T-helper 17 cell (primary cell): ENCODE measurements at places on chromosomes 5 and 9.

DNA sequence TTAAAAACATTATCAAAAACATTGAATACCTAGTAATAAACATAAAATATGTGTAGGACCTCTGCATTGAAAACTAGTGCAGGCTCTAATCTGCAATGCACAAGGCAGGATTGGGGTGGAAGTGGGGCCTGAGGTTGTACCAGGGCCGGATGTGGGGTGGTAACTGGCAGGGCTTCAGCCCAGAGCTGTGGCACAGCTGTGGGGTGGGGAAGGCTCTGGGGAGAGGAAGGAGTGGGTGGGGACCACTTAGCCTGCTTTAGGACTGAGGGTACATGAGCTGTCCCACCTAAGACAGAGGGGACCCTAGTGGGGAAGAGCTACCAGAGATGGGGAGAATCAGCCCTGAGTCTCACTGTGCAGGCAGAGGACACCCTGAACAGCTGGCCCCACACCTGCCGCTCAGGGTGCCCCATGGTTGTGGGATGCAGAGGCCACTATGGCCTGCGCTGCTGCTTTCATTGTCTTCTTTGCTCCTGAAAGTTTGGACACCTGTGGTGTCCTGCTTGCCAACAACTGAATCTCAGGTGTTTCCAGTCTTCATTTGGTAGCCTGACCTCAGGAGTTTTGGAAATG is 311.4 kb downstream of the TLE4 start:
- DNase-seq, result no peak

- DNase-seq, result no peak
Observed at GRCh38 chr9:37840560-37841194, 40.1 kb downstream of the DCAF10 start.

- DNase-seq, result no peak
Observed at GRCh38 chr9:121527371-121527770, 27.7 kb upstream of the GGTA1 start.

DNA sequence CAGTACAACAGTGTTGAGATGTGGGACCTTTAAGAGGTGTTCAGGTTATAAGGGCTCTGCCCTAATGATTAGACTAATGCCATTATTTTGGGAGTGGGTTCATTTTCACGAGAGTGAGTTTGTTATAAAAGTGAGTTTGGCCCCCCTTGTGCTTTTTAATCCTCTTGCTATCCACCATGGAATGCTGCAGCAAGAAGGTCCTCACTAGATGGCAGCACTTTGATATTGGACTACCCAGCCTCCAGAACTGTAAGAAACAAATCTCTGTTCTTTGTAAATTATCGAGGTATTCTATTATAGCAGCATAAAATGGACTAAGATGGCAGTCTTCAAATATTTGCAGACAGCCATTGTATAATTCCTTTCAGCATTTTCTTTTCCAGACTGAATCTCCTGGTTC is 212.4 kb downstream of the LRRC70 start:
- DNase-seq, result no peak

GRCh38 chr5:172664018-172664417 is 23.0 kb downstream of the NEURL1B start:
- DNase-seq, result no peak

DNA sequence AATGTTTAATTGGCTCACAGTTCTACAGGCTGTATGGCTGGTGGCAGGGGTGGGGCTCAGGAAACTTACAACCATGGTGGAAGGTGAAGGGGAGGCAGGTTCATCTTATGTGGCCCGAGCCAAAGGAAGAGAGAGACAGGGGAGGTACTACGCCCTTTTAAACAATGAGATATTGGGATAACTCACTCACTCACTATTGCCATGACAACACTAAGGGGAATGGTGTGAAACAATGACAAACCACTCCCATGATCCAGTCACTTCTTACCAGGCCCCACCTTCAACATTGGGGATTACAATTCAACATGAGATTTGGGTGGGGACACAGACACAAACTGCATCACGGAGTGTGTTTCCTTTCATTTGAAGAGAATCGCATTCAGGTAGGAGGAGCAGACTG is 220.9 kb downstream of the GADD45G start:
- no peak for DNase-seq

DNA sequence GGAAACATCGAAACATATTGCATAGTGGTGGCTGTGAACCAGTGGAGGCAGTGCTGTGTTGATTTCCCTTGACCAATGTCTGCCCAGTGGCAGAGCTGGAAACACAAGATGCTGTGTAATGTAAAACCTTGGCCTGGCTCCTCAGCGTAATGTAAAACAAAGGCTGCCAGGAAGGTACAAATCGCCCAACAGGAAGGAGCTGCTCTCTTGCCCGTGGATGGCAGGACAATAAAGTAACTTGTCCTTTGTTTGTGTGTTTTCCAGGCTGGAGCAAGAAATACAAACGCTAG is 143.4 kb downstream of the PALM2AKAP2 start:
- DNase-seq, result no peak

GRCh38 chr5:179559284-179560252 is 9.2 kb downstream of the RUFY1 start:
- peak; percentile 80 for DNase-seq

DNA sequence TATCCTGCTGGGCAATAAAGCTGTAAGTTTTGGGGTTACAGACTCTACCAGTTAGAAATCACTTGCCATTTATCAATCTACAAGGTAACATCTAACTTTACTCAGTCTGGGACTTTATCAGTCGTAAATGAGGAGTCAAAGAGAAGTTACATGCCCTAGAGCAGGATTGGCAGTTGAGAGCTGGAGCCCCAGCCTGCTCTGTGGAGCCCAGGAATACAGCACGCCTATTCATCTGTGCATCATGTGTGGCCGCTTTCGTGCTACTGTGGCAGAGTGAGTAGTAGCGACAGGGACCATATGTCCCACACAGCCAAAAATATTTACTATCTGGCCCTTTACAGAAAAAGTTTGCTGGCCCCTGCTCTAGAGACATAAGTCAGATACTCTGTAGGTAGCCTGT is 152.5 kb upstream of the NTRK2 start:
- no peak for DNase-seq

DNA sequence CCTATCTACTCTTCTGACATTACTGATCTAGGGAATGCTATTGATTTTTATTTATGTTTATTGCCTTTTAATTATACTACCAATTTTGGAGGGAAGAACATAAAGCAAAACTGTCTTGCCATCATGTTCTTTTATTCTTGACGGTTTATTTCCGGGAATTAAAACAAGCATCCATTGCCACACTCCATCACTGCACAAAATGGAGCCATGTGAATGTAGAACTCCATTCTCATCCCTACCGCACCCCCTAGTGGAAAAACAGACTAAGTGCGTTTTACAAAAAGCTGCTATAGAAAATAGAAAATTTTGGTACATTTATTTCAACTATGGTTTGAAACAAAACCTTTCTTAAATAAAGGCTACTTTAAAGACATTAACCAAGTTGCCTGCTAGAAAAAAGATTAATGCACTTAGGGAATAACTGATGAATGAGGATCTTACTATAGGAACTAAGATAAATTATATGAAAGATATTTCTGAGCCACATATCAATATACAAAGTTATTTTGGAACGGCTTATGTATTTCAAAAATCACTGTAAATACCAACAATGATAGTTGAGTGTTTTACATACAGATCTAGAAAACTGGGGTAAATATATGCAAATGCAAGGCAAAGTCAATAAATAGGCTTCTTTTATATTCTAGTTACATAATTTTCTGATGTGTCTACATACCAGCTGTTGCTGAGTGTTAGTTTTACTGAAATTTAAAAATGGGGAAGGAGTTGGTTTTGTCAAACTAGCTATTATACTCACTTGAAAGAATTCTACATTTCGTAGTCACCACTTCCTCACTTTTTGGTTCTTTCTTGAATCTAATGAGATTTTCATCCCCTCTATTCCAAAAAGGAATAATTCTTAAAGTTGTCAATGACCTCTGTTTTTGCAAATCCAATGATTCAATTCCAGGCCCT is 26.5 kb downstream of the OXCT1 start:
- DNase-seq, result no peak

DNA sequence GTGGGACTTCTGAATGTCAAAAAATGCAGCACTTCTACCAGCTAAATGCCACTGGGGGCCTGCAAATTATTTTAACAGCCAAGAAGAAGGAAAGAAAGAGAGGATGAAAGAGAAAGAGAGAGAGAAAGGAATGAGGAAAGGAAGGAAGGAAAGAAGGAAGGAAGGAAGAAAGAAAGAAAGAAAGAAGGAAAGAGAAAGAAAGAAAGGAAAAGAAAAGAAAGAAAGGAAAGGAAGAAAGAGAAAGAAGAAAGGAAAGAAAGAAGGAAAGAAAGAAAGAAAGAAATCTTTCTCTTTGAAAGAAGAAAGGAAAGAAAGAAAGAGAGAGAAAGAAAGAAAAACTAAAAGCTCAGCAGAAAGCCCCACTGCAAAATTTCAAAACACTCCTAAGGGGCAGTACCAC is 69.2 kb upstream of the SV2C start:
- no peak for DNase-seq

GRCh38 chr5:155983954-155984353 is 343.0 kb upstream of the SGCD start:
- DNase-seq, result no peak

GRCh38 chr5:88932541-88932940 is 49.6 kb upstream of the MEF2C start:
- DNase-seq, result no peak
